ENCODE measurements at places on chromosomes 11 and 22.

DNA sequence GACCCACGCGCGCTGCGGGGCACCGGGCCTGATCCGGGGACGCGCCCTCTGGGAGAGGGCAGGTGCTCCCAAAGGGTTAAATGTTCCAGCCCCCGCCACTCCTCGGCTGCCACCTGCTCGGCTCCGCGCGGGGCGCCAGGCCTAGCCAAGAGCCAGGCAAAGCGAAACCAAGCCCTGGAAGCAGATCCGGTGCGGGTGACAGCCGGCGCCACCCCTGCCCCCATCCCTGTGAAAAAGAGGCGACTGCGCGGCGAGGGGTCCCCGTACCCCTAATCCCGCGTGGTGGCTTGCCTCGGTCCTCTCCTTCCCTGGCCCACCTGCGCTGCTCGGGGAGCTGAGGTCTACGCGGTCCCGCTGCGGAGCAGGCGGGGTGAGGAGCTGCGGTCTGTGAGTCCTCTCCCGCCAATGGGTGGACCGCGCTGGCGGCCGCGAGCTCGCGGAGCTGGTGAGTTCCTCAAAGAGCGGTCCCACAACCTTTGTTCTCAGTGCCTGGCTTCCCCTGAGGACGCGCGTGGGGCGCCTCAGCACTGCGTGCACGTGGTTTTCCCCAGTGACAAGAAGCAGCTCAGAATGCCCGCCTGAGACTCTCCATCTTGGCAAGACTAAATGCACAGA is at the start of gene ME3:
TSS of gene ME3 (minus strand) at position 610 of the 615 bp plus-strand sequence.
- no peak for DNase-seq

DNA sequence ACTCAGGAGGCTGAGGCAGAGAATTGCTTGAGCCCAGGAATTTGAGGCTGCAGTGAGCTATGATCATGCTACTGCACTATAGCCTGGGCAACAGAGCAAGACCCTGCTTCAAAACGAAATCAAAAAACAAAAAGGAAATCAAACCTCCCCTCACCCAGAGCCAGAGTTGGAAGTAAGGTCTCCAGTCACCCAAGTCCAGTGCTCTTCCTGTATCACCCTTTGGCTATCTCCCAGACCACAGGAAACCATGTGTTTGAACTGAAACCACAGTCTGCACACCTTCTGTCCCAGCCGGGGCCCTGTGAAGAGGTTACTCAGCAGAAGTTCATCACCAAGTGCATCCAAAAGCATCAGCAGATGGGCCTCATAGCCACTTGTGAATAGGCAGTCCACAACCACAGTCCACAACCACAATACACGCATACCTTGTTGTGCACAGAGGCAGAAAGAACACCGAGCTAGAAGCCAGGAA is 4.6 kb downstream of the MYH9 start:
- DNase-seq: peak; percentile 22

- DNase-seq: no peak
These were observed 293.5 kb downstream of the MN1 start for GRCh38 chr22:27507935-27508526.

GRCh38 chr22:40951795-40952605 is 822 bp downstream of the RBX1 start:
- DNase-seq: peak; percentile 68

- no peak for DNase-seq
These were observed 3.1 kb upstream of the EHD1 start for GRCh38 chr11:64881476-64881875.

GRCh38 chr11:36628765-36629244 is 30.8 kb upstream of the RAG2 start:
- DNase-seq: no peak

- no peak for DNase-seq
These were observed 191.4 kb downstream of the HIPK3 start for GRCh38 chr11:33448461-33449130.

- DNase-seq: peak; percentile 75
These were observed 30.0 kb upstream of the WNT11 start for GRCh38 chr11:76236092-76236999.

DNA sequence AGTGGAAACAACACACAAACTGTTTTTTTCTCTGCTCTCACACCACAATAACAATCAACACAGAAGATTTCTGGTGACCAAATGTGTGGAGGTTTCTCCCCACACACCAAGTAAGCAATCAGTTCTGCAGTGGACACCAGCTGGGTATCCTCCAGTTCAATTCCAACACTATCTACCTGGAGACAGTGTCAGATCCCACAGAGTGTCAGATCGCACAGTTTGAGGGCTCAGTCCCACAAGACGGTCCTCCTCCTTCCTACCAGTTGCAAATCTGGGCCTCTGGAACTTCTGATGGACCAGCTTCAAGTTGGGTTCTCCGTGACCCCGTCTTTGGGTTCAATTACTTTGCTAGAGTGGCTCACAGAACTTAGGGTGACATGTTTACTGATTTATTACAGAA is 9.0 kb downstream of the SWAP70 start:
- DNase-seq: no peak

GRCh38 chr11:132248580-132248979 is 878.2 kb downstream of the NTM start:
- DNase-seq: no peak

- DNase-seq: peak; percentile 93
These were observed 3.9 kb upstream of the RNF215 start for GRCh38 chr22:30390974-30391691.

DNA sequence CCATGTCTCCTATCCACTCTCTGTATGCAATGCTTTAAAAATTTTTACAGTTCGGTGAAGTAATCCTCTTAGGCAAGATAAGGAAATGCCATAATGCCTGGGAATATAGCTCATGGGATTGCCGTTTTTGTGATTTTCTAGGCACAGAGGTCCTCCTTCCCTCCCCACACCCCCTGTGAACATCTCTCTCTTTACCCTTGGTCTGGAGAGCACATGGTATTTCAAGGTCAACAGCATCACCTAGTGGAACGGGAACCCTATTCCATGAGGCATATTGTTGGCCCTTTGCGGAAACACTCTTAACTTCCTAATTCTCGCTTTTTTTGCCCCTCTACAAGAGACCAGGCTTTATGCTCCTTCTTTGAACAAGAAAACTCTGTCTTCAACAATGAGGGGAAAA is 8.8 kb downstream of the NXPE4 start:
- DNase-seq: no peak

- DNase-seq: no peak
These were observed 1243.0 kb upstream of the RAG2 start for GRCh38 chr11:37841016-37841415.

DNA sequence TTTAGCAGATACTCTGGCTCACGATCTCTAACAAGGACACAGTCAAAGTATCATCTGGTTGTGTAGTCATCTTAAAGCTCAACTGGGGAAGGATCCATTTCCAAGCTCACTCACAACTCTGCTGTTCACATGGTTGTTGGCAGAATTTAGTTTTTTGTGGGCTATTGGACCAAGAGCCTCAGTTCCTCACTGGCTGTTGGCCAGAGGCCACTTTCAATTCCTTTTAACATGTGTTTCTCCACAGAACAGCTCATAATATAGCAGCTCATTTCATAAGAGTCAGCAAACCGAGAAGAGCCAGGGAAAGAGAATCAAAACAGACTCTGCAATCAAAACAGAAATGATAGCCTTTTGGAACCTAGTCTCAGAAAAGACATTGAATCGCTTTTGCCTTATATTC is 22.6 kb downstream of the IZUMO1R start:
- DNase-seq: no peak

GRCh38 chr22:34847072-34847471 is 218.9 kb upstream of the ISX start:
- DNase-seq: no peak

DNA sequence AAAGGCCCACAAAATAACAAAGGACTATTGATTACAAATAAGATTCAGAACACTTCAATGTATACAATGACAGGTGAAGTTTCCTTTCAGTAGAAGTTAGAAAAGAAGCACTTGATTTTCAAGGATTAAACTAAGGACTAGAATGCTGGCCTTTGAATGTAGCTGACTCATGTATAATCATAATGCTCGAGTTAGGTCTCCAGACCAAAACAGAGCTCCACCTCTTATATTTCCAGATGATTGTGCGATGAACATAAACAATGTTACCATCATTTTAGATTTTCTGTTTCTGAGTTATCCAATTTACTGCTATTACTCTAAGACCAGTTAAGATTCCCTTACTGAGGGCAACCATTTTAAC is 40.4 kb upstream of the RAPSN start:
- DNase-seq: no peak

GRCh38 chr11:20010156-20010850 is 150.0 kb downstream of the DBX1 start:
- DNase-seq: no peak

GRCh38 chr11:117413616-117414015 is 86.0 kb downstream of the CEP164 start:
- no peak for DNase-seq

DNA sequence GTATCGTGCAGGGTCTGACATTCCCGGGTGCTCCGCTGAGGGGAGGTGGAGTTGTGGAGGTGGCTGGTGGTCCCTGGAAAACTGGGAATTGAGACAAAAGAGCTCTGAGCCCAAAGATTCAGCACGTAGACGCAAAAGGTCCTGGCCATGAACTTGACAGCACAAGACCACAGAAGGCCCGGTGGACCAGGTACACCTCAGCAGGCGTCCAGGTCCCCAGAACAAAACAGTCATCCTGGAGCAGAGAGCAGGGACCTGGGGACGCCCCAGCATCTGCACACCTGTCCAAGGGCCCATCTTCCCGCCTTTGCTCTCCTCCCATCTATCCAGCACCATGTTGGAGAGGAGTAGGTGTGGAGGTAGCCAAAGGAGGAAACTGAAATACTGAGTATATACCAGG is 13.8 kb upstream of the MB start:
- no peak for DNase-seq

GRCh38 chr11:67270256-67271204 is 4.3 kb downstream of the GRK2 start:
- peak; percentile 50 for DNase-seq

DNA sequence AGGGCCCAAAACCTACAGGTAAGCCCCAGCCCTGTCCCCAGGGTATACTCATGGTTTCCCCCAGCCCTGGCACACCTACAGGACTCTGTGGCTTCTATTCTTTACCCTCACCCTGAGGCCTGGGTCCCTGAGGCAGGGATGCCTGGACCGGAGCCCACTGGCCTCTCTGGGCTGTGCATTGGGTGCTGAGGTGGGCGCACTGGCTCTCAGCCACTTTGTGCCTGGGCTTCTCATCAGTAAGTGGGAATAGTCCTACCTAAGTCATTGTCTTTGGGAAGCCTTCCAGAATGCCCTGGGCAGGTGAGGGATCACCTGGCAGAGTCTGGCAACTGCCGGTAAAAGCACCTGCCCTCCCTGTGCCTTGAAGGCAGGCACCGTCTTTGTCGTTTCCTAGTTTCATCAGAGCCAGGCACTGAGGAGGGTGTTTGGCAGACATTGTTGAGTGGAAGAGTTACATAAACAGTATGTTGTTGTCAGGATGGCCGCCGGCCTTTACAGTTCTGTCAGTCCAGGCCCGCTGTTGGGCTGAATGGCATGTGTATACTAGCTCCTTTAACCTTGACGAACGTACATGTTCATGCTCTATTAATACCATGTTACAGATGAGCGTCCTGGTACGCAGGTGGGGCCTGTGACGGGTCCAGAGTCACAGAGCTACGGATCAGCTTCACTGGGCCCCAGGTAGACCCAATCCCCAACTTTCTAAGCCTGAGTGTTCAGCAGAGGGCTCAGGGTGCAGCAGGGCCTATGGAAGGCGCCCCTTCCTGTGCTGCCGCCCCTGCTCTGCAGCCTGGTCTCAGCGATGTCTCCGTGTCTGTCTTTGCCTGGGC is 23.0 kb downstream of the SHANK3 start:
- no peak for DNase-seq

- DNase-seq: no peak
These were observed 170.1 kb downstream of the IGLL1 start for GRCh38 chr22:23409976-23410375.

DNA sequence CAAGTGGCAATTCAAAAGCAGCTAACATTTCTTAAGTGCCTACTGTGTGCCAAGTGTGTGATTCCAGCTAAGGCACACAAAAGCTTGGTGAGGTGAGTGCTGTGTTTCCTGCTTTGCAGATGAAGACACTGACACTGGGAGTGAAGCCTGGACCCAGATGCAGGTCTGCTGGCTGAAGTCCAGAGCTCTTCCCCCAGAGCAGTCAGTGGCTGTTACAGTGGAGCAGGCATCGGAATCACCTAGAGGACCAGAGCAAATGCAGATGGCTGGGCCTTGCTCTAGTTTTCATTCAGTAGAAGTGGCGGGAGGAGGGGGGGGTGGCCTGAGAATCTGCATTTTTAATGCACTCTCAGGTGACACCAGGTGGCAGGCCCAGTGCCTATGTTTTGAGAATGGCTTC is 342.3 kb downstream of the CADM1 start:
- DNase-seq: no peak

DNA sequence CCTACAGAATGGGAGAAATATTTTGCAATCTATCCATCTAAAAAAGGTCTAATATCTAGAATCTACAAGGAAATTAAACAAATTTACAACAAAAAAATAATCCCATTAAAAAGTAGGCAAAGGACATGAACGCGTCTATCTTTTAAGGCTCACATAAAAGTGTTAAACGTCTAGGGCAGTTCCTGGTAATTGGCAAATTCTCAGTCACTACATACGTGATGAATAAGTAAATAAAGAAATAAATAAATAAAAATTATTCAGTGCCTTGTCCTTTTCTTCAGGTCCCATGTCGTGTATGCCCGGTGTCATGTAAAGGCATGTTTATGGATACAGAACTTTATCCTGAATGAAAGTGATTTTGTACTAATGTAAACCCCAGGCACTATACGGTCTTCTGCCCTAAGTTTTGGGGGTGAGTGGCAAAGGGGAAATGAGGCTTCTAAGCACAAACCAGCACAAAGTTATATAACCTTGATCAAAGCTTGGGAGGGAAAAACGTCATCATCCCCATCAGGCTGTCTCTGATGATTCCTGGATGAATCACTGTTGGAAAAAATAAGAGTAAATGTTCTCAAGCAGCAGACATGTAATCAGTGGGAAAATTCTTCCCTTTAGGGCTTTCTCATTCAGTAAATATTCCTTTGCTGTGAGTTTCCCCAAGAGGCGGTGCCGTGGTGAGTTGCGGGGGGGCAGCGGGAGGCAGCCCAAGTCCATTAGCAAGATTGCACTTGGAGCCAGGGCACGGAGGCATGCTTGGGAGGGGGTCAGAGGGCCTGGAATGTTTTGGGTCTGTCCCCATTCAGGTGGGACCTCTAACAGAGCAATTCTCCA is 30.4 kb upstream of the MICAL2 start:
- DNase-seq: no peak
